ENCODE measurements at places on chromosomes 5 and 9.

DNA sequence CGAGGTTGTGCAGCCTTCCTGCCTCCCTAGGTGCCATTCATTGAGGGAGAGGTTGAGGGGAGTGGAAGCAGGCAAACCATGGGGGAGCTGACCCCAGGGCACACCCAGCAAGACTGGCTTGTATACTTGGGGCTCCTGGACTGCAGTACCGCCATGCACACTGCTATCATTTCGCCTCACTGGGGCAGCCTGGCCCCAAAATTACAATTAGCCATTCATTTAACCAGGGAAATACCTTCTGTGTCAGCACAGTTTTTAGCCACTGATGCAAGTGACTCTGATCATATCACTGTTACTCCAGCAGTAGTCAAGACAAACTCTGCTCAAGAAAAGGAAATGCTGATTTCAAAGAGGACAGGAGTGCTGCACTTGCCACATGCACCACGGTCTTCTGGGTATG lies 109.7 kb downstream of the TRIO start:
- no peak overlapping the region for H3K27ac ChIP-seq
- H3K4me1 ChIP-seq = peaks cover 12% of the 10 kb centered on the region
- no peaks in the 10 kb centered on the region for H3K27me3 ChIP-seq
- H3K36me3 ChIP-seq = peaks cover 20% of the 10 kb centered on the region

GRCh38 chr5:14851050-14851419 lies 20.5 kb downstream of the ANKH start:
- no peaks in the 10 kb centered on the region for H3K27me3 ChIP-seq
- DNase-seq = no peak
- H3K4me3 ChIP-seq = no peak overlapping the region
- peaks cover 15% of the 10 kb centered on the region for H3K4me1 ChIP-seq

DNA sequence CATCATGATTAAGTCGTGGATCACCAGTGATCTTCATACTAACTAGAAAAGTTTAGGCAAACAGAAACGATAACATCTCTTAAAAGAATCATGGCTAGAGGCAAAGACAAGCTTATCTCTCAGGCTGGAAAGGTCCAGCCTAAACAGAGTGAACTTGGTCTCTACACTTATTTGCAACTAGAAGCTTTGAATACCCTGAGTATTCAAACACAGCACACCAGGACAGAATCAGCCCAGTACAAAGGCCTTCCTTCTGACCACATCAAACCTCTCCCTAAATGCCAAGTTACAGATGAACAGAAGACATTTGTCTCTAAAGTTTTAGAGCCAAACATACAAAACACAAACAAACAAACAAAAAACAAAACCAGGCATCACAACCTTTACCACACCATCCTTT lies 57.2 kb downstream of the ELAVL2 start:
- no peaks in the 10 kb centered on the region for H3K4me1 ChIP-seq
- no peak overlapping the region for H3K27ac ChIP-seq
- DNase-seq = no peak
- no peaks in the 10 kb centered on the region for H3K36me3 ChIP-seq

GRCh38 chr5:80754900-80755299 lies 100.1 kb upstream of the DHFR start:
- H3K4me3 ChIP-seq = no peak overlapping the region
- H3K4me1 ChIP-seq = no peaks in the 10 kb centered on the region
- H3K36me3 ChIP-seq = no peaks in the 10 kb centered on the region
- H3K27ac ChIP-seq = no peak overlapping the region

- no peaks in the 10 kb centered on the region for H3K4me1 ChIP-seq
- H3K36me3 ChIP-seq = no peaks in the 10 kb centered on the region
These were observed 23.5 kb downstream of the FAM163B start for GRCh38 chr9:133585481-133586351.

GRCh38 chr9:115141612-115142011 lies 23.7 kb upstream of the TNC start:
- H3K4me3 ChIP-seq = no peak overlapping the region
- no peak for DNase-seq
- no peak overlapping the region for H3K27ac ChIP-seq
- no peaks in the 10 kb centered on the region for H3K4me1 ChIP-seq
- peaks cover 56% of the 10 kb centered on the region for H3K27me3 ChIP-seq

GRCh38 chr5:6026766-6027406 lies 351.5 kb downstream of the MED10 start:
- H3K4me3 ChIP-seq = no peak overlapping the region
- DNase-seq = no peak
- H3K27me3 ChIP-seq = no peaks in the 10 kb centered on the region
- no peaks in the 10 kb centered on the region for H3K36me3 ChIP-seq
- H3K4me1 ChIP-seq = no peaks in the 10 kb centered on the region
- no peak overlapping the region for H3K27ac ChIP-seq

DNA sequence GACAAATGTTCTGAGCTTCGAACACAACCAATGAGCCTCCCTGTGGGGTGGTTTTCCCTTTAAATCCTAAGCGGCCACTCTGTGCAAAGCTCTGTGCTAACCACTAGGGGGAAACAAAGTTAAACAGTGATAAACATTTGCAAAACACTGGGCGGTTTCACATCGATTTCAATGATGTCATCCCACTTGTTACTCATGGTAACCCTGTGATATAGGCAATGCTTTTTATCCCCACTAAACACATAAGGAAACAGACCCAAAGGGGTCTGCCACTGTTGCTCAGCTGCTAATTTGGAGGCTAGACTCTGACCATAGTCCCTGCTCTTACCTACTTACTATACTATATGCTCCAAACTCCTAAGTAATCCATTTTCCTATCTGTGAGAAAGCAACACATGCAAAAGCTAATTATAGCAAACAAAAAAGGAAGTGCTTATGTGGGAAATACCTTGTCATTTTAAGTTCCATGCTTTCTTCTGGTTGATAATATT lies 57.3 kb downstream of the PTPN3 start:
- H3K27ac ChIP-seq = peak overlapping the region; percentile 85
- H3K36me3 ChIP-seq = peaks cover 16% of the 10 kb centered on the region
- H3K27me3 ChIP-seq = no peaks in the 10 kb centered on the region
- peak; percentile 58 for DNase-seq

GRCh38 chr9:125787715-125788114 lies 40.5 kb downstream of the PBX3 start:
- H3K4me1 ChIP-seq = no peaks in the 10 kb centered on the region
- no peaks in the 10 kb centered on the region for H3K27me3 ChIP-seq
- no peak overlapping the region for H3K4me3 ChIP-seq
- DNase-seq = no peak
